ENCODE measurements at places on chromosomes 16 and 17.
A peak's percentile ranks its signal among the peaks of the same experiment; 100 is the strongest.

GRCh38 chr17:72193391-72194106 lies 72.7 kb downstream of the SOX9 start:
- DNase-seq, result no peak

DNA sequence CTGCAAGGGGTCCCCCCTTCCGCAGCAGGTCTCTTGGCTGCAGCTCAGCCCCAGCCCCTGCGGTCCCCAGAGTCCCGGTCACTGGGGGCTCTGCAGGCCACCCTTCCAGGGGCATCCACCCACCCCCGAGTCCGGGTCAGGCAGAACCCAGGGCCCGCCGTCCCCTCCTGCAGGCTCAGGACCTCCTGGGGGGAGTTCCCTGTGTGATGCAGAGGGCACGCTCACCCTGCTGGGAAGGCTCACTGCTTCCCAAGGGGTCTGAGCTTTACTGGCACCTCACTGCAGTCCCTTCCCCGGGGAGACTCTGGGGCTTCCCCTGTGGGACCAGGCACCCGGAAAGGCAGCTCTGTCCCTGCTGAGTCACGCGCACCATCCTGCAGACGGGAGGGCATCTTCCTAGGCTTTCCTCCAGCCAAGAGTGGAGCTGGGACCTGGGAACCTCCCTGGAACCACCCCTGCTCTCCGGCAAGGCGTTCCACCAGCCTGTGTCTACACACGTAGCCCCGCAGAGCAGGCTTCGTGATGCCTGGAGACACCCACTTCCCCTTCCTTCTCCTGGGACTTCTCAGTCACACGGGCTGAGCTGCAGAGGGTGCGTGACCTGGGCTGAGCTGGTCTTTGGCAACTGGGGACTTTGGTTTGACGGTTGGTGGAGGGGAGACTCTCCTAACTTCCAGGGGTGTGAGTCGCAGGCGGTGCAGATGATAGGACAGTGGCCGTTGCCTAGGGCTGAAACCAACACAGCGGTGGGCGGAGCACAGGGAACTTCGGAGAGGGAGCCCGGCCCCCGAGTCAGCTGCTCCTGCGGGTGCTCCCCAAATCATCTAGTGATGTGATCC lies 23.4 kb downstream of the SLC25A10 start:
- DNase-seq, result no peak

GRCh38 chr16:3123986-3124886 lies 10.6 kb upstream of the ZNF213 start:
- peak; percentile 93 for DNase-seq

DNA sequence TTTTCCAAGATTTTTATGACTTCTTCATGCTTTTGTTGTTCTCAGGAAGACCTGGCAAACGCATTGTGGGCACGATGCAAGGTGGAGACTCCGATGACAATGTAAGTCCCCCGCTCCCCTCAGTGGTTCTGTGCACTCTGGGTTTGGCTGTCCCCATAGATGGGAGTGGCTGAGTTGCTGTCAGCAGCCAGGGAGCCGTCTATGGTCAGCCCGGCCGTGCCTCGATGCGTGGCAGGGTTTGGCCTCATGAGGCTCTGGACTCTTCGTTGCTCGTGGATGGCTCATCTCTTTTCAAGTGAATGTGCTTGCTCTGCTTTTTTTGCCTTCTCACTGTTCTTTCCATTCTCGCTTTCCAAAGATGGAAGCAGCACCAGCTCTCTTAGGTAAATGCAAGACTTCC lies 31.9 kb downstream of the CLUAP1 start:
- no peak for DNase-seq

- no peak for DNase-seq
Measured at GRCh38 chr16:19203374-19203966, 35.4 kb downstream of the SYT17 start.

GRCh38 chr17:19262650-19263631 lies 25.8 kb downstream of the EPN2 start:
- DNase-seq, result no peak

DNA sequence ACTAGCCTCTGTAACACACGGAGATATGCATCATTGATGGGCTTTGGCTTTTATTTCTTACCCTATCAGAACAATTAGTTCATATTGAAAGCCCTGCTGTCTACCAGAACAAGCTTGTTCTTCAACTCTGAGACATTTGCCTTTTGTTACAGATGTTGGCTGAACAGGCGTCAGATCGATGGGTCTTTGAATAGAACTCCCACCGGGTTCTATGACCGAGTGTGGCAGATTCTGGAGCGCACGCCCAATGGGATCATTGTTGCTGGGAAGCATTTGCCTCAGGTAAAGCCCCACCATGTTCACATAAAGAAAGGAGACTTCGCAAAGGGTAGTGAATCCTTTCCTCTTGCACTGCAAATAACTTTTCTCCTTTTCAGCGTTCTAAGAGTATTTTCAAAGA lies 232.1 kb downstream of the PHKB start:
- DNase-seq, result no peak

DNA sequence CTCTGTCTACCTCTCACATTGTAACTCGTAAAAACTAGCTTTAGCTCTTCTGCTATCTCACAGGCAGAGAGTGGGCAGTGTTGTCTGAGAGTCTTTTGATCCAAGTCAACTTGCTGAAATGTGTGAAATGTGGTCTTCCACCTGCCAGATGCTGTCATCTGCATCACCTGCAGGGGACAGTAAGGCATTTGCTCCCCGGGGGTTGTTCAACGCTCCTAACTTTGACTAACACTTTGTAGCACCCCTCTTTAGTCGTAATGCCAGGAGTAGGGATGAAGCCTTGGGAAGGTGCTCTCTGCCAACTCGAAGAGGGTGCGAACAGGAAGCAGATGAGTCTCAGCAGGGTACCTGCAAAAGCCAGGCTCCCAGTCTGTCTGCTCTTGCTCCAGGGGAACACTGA lies 36.1 kb downstream of the SNX11 start:
- DNase-seq, result no peak

Measured in activated naive CD8-positive, alpha-beta T cell treated with anti-CD3 and anti-CD28 coated beads, Interleukin-2, amount 50 U/mL, for 16 hours (primary cell).